Activated naive CD4-positive, alpha-beta T cell treated with anti-CD3 and anti-CD28 coated beads, Interleukin-2, amount 50 U/mL, for 16 hours (primary cell): ENCODE measurements at places on chromosomes 13 and 19.
A peak's percentile ranks its signal among the peaks of the same experiment; 100 is the strongest.

DNA sequence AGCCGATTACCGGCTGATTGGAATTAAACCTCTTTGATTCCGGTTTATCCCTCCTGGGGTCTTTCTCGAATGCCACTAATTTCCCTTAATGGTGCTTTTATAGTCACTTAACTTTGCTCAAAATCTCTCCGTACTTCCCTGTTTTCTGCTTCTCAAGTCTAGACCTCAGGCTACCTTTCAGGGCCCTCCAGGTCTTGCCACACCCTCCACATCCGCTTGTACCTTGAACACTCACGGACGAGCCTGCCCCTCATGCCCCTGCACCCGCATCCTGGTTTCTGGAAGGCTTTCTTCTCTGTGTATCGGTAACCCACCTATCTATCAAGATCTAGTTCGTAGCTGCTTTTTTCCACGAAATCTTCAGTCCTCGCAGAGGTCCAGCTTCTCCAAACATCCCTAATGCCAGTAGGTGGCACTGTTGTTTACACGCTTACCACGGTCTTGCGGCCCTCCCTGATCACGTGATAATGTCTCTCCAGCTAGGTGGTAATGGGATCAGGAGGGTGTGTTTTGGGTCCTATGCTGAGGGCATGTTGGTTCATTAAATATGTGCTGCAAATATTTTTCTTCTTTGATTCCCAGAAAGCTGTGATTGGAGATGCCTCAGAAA lies 13.8 kb downstream of the ATP12A start:
- no peak for DNase-seq

DNA sequence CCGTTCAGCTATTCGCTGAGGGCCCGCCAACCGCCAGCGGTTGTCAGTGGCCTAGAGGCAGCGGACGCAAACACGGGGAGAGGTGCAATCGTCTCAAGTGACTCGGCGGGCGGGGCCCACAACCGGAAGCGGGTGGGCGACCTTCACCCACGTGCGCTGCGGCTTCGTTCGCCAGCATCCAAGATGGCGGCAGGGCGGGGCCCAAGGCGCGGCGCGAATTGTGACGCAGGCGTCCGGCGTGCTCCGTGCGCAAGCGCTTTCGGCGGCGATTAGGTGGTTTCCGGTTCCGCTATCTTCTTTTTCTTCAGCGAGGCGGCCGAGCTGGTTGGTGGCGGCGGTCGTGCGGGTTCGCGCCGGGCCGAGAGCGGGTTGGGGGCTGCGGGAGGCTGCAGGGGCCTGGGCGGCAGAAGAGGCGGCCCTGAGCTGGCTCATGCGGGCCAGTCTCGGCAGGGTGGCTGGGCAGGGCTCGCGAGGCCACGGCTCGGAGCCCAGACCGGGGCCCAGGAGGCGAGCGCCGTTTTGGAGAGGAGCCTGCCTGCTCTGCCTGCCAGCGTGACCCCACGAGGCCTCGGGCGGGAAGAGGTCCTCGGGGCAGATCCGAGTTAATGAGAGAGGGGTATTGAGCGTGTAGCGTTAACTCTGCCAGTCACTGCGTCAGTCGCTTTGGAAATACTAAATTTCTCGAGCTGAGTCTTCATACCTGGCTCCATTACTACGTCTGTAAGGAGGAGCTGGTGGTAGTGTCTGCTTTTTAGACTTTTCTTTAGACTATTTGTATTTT lies at the start of gene UBA52:
Gene UBA52, plus strand, starts transcription at position 294 of the 781 bp plus-strand sequence. CDS start 1,444 bp downstream, outside the sequence.
- DNase-seq = peak; percentile 99

GRCh38 chr19:31351056-31351854 lies 2.0 kb upstream of the TSHZ3 start:
- DNase-seq = no peak

DNA sequence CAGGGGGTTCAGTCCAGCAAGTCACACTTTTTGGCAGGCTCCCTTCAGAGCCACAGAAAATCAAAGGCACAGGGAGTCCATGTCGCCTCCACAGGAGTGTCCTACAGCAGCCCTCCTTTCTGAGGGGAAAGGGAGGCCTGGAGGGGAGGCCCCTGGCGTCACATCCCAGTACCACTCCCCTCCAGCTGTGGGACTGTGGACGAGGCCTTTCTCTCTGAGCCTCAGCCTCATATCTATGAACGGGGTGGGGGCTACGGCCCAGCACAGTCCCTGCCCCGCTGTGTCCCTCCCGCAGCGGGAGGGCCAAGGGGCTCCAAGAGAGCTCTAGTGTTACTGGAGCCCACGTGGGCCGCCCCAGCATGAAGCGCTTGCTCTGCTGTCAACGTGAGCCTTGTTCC lies 23.8 kb downstream of the PEPD start:
- no peak for DNase-seq

DNA sequence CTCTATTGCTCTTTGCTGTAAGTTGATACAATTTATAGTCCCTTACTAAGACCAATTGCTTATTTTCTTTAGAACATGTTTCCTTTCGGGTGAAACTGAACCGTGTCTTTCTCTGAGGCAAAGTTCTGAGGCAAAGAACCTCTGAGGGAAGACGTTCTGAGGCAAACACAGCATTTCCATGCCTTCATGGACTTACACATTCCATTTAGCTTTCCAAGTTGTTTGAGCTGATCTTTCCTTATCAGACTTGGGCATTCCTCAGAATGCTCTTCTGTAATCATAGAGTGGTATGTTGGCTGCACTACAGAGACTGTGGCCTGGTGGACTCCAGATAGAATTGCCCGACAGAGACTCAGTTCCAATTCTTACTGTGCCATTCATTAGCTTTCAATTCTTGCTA lies 579.1 kb downstream of the KCTD12 start:
- no peak for DNase-seq

- DNase-seq = no peak
These were observed 15.1 kb upstream of the ATP11A start for GRCh38 chr13:112674412-112675365.

GRCh38 chr13:98187965-98188261 lies 10.8 kb upstream of the RNF113B start:
- DNase-seq = no peak

GRCh38 chr13:24906268-24906667 lies 142.3 kb downstream of the RNF17 start:
- no peak for DNase-seq

- no peak for DNase-seq
These were observed 19.6 kb downstream of the OLFM2 start for GRCh38 chr19:9916719-9917118.

- DNase-seq = no peak
These were observed 24.6 kb downstream of the POP4 start for GRCh38 chr19:29630655-29631054.

DNA sequence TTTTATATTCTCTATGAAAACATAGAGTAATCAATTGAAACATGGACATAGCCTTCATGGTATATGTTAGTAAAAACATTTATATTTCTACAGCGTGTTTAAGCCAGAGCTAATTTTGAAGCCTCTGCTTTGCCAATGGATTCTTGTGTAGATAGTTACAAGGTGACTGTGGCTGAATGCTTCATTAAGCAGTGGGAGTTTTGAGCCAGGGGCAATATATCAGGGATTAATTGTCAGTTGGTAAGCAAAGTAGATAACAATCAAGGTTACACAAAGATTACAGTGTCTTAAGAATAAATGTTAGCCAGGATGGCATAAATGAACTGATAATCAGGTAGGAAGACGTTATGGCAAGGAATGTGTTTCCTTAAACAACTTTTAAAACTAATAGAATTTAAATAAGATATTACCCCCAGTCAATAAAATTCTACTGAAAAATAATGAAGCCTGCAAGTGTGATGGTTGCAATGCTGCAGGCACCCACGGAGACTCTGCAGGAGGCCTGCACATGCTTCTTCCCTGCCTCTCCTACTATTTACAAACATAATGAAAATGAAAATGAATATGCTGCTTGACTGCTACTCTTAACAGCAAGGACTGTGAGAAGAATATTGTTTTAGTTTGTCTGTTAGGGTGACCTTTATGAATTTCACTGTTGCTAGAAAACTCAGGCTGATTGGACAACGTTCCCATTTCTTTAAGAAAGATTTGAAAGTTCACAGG lies 588.5 kb downstream of the GPC5 start:
- no peak for DNase-seq

DNA sequence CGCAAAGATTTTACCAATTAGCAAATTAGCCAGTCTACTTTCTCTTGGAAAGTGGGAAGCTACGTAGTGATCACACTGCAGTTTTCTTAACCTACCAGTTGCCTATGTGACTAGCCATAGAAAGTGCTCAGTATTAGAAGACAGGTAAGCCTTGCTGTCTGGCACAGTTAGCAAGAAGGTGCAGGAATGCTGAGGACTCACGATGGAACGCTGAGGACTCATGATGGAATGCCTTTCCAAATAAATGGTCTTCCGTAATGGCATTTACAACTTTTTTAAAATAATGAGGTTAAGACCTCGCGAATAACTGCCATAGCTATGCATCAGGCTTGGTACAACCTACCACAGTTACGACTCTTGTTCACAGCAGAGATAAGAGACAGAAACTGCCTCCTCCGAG lies 1645.6 kb upstream of the MIR17HG start:
- no peak for DNase-seq

DNA sequence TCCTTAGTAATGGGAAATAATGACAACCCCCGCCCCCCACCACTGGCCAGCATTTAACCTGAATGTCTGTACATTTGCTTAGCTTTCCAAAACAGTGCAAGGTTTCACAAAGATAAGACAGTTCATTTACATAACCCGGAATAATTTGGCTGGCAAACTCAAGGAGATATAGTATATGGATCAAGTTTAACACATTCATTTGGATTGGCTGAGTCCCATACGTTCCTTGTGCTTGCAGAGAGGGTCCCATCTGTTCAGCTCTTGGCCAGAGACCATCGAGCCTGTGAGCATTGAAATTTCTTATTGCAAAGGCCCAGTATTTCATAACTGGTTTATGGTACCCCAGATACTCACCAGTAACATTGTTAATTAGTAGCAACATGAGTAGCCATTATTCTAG lies 116.5 kb downstream of the GPC6 start:
- DNase-seq = no peak

DNA sequence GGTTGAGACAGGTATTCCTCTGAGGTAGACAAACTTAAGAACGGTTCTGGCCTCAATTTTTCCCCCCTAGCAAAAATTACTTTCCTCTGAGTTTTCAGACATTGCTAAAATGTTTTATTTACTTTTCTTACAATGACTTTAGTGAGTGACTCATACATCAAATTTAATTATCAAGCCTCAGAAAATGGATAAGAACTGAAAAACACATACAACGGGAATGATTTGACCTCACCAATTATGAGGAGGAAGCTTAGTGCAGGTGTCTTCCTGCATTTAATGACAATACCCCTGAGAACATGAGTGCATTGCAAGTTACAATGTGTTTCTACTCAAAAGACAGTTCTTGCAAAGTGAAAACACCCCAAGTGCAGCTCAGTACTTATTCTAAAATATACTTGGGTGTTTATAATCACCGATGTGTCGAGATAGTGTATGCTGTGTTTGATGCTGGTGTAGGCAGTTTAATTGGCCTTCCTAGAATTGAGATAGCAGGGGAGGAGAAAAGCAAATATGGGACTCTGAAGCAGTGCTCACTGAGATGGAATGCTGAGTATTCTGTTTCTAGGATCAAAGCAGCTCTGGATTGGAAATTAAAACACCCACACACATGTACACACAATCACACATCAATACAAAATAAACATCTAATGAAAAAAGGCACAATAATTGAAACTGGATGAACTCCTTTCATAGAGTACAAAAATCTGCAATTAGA lies 189.5 kb upstream of the SLC10A2 start:
- DNase-seq = no peak
